ENCODE measurements at places on chromosomes 12 and 14.
A peak's percentile ranks its signal among the peaks of the same experiment; 100 is the strongest.

- no peak for DNase-seq
These were observed 160.1 kb downstream of the BRMS1L start for GRCh38 chr14:35986219-35986573.

- DNase-seq = no peak
These were observed 6.8 kb downstream of the OR11G2 start for GRCh38 chr14:20197459-20197858.

GRCh38 chr12:60266381-60266852, 670.6 kb downstream of the SLC16A7 start:
- DNase-seq = peak; percentile 55

GRCh38 chr12:5718073-5718472, 227.0 kb downstream of the ANO2 start:
- no peak for DNase-seq

All from AG04449 (cell line).